ENCODE measurements at places on chromosomes 6 and 20.

GRCh38 chr6:47376930-47377329 is 67.2 kb upstream of the TNFRSF21 start:
- DNase-seq = no peak

DNA sequence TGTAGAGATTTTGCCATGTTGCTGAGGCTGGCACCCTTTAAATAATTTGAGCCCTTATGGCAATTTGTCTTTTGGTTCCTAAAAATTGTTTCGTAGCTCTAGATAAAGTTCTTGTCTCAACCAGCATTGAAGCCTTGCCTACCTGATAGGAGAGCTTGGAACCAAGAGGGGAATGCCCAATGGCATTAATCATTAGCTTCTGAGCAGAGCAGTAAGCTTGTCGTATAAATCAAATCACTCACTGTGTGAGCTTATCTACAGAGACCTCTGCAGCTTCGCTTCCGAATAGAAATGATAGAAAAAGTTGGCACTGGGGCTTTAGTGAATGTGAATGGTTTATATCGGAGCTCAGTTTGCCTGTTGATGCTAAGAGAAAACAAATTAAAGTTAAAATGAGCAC is 10.7 kb downstream of the ANKRD6 start:
- no peak for DNase-seq

GRCh38 chr6:17927705-17928104 is 59.7 kb downstream of the KIF13A start:
- DNase-seq = no peak

DNA sequence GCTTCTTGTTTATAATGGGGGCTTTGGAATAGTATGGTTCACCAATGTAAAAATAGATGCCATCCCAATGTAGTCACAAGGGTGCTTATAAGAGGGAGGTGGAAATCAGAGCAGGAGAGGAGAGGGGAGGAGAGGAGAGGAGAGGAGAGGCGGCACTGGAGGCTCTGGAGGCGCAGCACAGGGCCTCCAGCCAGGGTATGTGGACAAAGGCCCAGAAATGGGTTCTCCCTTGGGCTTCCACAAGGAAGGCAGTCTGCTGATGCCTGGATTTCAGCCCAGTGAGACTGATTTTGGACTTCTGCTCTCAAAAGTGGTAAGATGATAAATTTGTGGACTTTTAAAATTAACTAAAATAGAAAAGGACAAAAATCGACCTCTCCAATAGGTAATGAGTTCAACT is 116.8 kb downstream of the RNASET2 start:
- DNase-seq = no peak

DNA sequence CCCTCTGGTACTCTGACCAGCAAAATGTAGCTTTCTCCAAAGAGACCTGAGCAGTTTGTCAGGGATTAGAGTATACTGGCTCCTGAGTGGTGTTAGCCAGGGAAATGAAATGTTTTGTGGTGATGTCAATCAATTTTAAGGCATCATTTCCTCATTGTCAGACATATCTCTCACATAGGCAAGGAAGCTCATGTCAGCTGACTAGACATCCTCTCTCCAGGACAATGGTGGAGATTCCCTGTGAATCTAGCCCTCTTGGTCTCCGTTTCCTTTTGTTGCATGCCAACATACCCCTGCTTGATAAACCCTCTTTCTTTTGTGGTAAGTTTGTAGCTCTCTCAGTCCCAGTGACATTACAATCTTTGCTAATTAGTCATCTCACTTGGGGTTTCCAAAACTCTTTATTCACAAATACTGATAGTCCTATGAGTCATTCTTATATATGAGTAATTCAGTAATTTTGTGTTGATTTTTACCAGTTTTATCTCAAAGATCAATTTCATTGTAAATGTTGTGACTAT is 135.6 kb upstream of the PTPRK start:
- peak; percentile 99 for DNase-seq

- no peak for DNase-seq
Measured at GRCh38 chr6:163253556-163254213, 160.8 kb upstream of the QKI start.

DNA sequence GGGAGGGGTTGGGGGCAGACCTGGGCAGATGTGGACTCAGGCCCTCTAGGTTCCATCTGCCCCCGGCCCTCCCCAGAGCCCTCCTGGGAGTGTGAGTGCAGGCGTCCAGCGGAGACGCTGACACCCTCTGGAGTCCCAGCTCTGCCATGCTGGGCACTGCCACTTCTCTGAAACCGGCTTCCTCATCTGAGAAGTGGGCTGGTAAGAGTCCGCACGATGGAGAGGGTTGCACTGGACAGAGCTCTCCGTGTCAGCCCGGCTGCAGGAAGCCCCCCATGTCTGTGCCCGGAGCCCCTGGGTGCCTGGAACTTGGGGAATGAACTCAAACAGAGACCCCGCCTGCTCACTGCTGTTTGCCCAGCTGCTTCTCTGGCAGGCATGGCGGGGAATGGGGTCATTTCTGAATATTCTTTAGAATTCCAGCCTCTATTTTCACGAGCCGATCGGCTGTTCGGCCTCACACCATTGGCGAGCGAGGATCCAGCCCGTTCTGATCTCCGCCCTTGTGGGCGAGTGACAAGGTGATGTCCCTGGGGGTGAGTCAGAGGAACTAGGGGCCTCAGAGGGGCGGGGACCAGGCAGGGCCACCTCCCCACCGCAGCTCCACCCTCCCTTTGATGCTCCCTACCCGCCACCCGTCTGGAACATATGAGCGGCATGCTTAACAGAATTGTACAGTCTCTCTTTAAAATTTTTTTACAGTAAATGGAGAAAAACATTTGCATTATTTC is 47.8 kb upstream of the GATA5 start:
- DNase-seq = peak; percentile 57

DNA sequence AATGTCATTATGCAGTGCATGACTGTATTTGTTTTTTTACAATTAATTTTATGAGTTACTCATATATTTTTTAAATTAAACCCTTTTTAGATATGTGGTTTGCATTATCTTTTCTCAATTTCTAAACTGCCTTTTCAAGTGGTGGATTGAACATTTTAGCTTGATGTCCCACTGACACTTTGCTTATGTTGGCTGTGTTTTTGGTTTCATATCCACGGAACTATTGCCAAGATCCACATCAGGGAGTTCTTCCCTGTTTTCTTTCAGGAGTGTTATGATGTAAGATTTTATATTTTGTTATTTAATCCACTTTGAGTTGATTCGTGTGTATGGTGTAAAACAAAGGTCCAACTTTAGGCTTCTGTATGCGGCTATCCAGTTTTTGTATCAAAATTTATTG is 1144.9 kb upstream of the EYS start:
- no peak for DNase-seq

DNA sequence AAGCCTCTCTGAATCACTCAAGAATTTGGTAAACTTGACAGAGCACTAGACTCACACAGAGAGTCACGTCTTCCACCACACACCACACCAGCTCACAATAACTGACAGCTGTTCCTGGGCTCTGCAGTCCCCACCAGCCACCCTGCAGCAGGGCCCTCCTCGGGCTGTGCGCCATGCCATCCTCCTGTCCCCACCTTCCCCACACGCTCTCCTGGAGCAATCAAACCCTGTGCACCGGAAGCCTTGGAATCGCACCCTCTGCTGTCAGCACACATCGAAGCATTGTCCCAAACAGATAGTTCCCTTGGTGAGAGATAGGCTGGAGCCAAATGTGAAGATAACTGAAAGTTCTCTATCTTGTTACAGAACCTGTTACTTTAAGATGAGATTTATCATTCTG is 191.0 kb downstream of the TBXT start:
- no peak for DNase-seq

DNA sequence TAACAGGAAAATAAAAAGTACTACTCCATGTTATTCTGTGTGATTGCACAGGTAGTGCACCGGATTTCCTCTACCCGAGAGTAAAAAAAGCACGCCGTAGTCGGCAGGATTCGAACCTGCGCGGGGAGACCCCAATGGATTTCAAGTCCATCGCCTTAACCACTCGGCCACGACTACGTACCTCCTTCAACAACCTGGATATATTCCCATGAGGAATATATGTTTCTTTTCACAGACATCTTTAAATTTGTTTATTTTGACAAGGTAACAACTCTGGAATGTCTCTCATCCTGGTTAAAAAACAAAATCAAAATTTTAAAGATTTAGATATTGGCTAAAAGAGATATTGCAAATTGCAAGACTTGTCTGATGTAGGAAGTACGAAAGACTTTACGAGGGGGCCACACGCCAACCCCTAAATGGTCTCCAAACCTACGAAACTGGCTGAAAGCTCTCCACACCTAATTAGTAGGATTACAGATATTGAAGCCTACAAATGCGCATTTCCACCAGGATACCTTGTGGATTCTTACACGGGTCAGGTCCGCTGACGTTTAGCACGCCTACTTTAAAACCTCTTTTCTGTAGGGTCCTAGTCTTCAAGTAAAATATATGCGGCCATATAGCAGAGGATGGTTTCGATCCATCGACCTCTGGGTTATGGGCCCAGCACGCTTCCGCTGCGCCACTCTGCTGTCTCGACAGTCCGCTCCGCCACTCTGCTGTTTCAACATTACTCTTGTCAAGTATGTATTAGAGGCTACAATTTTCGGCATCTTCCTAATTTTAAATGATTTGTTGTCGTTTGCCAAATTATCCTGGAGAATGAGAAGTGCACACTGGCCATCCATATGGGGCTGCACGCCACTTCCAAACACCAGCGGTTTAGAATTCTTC is 52.2 kb upstream of the BTN3A2 start:
- peak; percentile 87 for DNase-seq

GRCh38 chr6:44730771-44731391 is 343.4 kb downstream of the CDC5L start:
- peak; percentile 82 for DNase-seq

GRCh38 chr6:168756009-168756634 is 315.1 kb downstream of the SMOC2 start:
- no peak for DNase-seq

- DNase-seq = no peak
Measured at GRCh38 chr6:72784581-72784980, 162.7 kb downstream of the KCNQ5 start.

DNA sequence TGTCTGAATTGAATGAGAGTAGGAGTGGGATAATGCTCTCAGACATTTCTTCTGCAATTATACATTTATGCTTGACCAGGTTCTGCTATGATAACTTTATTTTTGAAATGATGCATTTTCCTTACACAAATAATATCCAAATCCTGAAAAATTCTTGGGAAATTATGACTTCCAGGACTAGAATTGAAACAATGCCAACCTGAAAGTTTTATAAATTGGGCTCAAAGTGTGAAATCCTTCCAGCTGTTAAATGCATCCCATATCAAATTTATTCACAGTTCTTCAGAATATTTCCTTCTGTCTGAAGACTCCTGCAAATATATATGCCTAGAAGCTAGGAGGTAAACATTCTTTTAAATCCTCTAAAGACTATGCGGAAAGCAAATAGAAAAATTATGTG is 155.7 kb upstream of the EYA4 start:
- DNase-seq = no peak

DNA sequence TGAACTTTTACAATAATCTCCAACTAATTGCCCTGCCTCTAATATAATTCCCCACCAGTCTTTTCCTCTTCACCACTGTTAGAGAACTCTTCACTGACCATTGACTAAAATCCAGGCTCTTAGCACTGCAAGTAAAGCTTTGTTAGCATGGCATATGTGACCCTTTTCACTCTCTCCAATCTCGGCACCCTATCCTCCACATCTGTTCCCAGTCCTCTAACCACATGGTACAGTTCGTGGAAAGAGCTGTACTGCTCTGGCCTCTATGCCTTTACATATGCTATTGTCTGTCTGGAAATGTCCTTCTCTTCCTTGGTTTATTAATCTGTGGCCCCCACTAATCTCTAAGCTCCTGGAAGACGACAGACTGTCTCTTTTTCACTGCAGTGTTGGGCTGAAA is 63.0 kb upstream of the EIF2S2 start:
- DNase-seq = peak; percentile 10

DNA sequence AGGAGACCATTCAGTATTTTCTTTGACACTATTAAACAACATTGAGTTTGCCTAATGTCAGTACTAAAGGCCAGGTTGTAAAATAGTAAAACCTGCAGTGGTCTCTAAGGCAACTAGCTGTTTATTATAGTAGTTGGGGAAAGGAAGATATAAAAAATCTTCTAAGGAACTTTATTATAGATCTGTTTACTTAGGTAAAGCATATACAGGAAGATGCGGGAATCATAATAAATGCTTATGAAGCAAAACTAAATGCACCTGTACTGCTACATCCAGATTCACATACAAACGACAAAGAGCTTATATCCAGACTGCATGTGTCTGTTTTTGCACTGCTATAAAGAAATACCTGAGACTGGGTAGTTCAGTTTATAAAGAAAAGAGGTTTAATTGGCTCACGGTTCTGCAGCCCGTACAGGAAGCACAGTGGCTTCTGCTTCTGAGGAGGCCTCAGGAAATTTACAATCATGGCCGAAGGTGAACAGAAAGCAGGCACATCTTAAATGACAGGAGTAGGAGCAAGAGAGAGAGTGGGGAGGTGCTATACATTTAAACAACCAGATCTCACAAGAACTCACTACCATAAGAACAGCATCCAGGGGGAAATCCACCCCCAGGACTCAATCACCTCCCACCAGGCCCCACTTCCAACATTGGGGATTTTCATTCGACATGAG is 8.7 kb upstream of the TRIM39 start:
- DNase-seq = no peak

- no peak for DNase-seq
Measured at GRCh38 chr6:20279608-20280287, 67.5 kb upstream of the MBOAT1 start.

DNA sequence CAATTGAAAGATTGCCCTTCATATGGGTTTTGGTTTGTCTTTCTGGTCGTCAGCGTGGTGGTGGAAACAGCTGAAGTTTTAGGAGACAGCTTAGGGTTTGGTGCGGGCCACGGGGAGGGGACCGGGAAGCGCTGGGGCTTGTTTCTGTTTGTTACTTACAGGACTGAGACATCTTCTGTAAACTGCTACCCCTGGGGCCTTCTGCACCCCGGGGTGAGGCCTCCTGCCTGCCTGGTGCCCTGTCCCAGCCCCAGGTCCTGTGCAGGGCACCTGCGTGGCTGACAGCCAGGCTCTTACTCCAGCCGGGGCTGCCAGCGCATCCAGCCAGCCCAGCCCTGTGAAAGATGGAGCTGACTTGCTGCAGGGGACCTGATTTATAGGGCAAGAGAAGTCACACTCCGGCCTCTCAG is 22.8 kb downstream of the NPEPL1 start:
- no peak for DNase-seq

DNA sequence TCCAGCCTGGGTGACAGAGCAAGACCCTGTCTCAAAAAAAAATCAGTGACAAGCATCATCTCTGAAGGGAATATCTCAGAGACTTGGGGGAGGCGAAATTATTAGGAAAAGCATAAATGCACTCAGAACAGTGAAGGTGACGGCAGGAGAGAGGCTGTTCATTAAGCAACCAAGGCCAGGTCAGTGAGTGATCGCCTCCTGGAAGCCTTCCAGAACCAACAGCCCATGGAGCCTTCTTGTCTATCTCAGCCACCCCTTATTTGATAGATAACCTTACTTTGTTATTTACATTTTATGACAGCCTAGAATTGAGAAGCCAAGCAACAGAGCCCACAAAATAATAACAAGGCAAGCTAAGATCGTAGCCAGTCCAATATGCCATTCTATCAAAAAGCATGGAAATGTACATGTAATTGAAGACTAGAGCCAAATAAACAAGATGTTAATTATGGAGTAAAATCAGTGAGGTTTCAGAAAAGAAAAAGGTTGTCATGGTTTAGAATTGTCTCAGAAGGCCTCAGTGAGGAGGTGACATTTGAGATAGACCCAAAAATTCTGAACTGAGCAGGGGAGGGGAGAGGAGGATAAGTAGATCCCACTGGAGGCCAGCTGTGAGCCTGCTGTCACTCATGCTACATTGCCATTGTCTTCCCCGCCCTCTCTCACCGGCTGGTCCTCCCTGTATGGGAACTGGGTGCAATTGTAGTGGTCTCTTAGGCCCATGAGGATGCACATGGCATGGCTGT is 17.8 kb downstream of the BNIP5 start:
- no peak for DNase-seq

- no peak for DNase-seq
Measured at GRCh38 chr6:55584654-55585354, 5.8 kb upstream of the HMGCLL1 start.
